ENCODE measurements at places on chromosomes 2 and 18.

GRCh38 chr2:40488927-40489677 is 37.2 kb upstream of the SLC8A1 start:
- DNase-seq, result no peak

DNA sequence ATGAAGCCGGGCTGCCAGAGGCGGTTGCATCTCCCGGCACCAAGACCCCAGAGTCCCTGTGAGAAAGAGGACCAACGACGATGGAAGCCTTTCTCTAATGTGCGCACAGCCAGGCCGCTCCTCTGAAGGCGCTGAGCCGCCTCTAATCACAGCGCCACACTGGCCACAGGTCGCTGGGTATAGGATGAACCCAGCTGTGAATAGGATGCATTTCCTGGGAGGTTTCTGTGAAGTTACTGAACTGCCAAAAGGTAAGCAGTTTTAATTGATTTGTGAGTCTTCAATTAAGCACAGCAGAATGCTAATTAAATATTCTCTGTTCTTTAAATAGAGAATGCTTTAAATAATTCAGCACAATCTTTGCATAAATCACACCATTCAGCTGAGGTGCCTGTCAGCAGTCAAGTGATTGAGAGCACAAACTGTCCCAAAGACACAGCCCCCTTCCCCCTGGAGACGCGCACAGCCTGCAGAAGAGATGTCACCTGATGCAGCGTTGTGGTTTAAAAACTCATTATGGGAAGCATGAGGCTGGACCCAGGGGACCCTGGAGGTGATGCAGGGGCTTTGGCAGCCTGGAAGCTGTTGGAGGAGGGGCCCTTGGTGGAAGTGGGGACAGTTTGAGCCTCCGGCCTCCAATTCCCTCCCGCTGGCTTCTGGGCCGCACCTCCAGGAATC is 98.1 kb downstream of the RTP5 start:
- no peak for DNase-seq

- no peak for DNase-seq
Measured at GRCh38 chr2:3343012-3343411, 34.6 kb downstream of the EIPR1 start.

- no peak for DNase-seq
Measured at GRCh38 chr18:75353357-75353756, 74.1 kb downstream of the SMIM21 start.

DNA sequence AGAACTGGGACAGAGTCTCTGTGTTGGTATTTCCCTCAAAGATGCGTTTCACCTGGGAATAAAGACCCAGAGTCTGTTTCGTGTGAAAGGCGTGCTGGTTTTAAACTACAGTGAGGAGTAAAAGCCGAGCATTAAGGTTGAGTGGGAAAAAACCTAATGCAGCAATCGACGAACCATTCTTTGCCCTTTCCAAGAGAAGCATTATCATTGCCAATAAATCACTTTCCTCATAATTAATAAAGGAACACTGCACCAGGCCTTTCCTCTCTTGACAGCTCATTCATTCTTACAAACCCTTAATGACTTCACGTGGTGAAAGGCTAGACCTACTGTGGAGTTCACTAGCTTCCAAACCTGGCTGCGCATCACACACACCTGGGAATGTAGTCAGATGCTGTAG is 896 bp upstream of the SLC8A1 start:
- no peak for DNase-seq

- no peak for DNase-seq
Measured at GRCh38 chr2:51297488-51297887, 265.6 kb upstream of the NRXN1 start.

DNA sequence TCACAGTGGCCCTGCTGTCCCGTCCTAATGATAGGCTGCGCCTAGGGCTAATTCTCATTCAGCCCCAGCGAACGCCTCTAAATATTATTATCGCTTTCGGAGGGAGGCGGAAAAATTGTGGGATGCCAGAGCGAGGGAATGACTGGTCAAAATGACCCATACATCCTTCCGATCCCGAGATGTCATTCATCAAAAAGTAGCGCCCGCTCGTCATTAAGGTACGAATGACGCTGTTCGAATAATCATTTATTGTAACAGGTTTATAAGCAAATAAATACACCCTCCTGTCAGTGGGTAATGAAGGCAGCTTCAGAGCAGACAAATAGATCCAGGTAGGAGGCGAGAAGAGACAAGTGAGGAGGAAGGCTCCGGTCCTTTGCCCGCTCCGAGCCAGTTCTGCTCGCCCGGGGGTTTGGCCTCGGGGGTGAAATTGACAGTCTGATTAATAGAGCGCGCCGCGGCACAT is at the start of gene EVX2:
TSS of gene EVX2 (minus strand) at position 167 of the 466 bp plus-strand sequence. CDS start 186 bp downstream, outside the sequence.
- DNase-seq, result no peak

GRCh38 chr2:201656102-201656501 is 12.8 kb upstream of the TMEM237 start:
- no peak for DNase-seq

DNA sequence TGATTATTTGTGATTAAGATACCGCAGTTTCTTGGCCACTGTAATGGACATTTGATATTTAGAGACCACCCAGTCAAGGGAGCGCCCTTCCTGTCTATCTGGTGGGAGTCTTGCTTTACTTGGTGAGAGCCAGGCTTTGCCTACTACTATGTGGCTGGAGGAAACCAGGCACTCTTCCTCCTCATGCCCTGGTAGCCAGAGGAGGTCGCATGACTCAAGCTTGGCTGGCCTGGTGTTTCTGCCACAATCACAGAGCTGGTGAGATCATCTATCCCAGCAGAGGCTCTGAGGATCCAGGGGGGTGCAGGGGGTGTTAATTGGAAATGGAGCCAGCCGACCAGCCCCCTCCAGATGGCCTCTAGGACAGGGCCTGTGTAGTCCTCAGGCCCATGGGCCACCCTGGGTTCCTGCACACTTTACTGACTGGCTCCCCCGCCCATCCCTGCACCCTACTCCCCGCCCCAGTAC is 46.8 kb upstream of the BIN1 start:
- DNase-seq, result no peak

DNA sequence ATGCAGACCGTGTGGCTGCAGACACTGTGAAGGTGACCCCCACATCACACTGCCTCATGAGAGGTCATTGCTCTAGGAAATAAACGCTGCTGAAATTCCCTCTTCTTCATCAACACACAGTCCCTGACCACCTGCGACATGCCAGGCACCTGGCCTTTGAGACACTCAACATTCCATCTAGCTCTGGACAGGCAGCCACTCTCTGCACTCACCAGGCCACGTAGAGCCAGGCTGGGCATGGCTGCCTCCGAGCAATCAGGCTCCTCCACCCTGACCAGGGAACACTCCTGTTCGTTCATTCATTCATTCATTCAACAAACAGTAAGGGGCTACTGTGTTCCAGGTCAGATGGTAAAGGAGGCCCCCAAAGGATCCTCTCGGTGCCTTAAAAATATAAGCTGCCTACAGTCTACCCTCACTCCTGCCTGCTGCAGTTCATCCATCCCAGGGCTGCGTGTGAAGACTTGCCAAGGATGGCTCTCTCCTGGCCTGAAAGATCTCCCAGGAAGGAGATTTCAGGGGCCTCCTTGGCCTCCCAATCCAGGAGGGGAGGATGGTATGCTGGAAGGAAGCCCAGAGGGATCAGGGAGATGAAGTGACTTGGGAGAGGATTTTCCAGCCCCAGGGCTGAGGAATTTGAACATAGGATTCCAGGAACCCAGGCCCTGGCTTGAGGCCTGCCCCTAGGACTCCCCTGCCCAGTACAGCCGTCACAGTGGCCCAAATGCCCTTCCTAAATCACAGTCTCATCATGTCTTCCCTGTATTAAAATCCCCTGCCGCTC is 66.7 kb downstream of the TNS1 start:
- no peak for DNase-seq
